H9 (cell line): ENCODE measurements at places on chromosomes 7 and 10. TPM values are rescaled to one million over a fixed set of nuclear protein-coding genes. Genes with fewer than 3 reads are reported as not detected.

HMX3 gene
- total RNA-seq, result 0.20 TPM in 1 of 2 replicates, not detected in the other

CFAP70 gene
- 0.24 and 0.26 TPM in 2 replicates for total RNA-seq

STAG3 gene
- 2.6 and 3.1 TPM in 2 replicates for total RNA-seq

MTERF1 gene
- 19.8 and 21.3 TPM in 2 replicates for total RNA-seq

WDFY4 gene
- total RNA-seq, result not detected in 2 replicates

SYT15B gene
- total RNA-seq, result 0.24 TPM in 1 of 2 replicates, not detected in the other

ZNF804B gene
- total RNA-seq, result not detected in 2 replicates

PLCE1 gene
- total RNA-seq, result 0.09 and 0.13 TPM in 2 replicates

A1CF gene
- total RNA-seq, result not detected in 2 replicates

GPRIN2 gene
- 10.1 and 10.5 TPM in 2 replicates for total RNA-seq

MMP21 gene
- total RNA-seq, result not detected in 2 replicates

CALML5 gene
- total RNA-seq, result not detected in 2 replicates

C7orf57 gene
- 0.35 TPM in 1 of 2 replicates, not detected in the other for total RNA-seq

DNA sequence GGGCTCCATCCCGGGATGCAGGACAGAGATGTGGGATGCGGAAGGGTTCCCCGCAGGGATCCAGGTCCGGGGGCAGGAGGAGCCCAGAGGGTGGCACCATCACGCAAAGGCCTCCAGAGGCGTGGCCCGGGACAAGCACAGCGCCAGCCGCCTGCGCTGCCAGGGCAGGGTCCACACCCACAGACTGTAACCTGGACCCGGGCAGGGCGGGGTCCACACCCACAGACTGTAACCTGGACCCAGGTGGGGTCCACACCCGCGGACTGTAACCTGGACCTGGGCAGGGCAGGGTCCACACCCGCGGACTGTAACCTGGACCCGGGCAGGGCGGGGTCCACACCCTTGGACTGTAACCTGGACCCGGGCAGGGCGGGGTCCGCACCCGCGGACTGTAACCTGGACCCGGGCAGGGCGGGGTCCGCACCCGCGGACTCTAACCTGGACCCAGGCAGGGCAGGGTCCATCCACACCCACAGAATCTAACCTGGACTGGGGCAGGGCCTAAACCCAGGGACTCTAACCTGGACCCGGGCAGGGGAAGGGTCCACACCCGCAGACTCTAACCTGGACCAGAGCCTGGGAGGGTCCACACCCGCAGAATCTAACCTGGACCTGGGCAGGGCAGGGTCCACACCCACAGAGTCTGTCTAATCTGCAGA, 37.5 kb upstream of the SUN1 start:
- H3K4me3 ChIP-seq, result no peak overlapping the region
- no peaks in the 10 kb centered on the region for H3K27me3 ChIP-seq
- no peak overlapping the region for H3K27ac ChIP-seq
- DNase-seq, result no peak
- no peaks in the 10 kb centered on the region for H3K4me1 ChIP-seq

DNA sequence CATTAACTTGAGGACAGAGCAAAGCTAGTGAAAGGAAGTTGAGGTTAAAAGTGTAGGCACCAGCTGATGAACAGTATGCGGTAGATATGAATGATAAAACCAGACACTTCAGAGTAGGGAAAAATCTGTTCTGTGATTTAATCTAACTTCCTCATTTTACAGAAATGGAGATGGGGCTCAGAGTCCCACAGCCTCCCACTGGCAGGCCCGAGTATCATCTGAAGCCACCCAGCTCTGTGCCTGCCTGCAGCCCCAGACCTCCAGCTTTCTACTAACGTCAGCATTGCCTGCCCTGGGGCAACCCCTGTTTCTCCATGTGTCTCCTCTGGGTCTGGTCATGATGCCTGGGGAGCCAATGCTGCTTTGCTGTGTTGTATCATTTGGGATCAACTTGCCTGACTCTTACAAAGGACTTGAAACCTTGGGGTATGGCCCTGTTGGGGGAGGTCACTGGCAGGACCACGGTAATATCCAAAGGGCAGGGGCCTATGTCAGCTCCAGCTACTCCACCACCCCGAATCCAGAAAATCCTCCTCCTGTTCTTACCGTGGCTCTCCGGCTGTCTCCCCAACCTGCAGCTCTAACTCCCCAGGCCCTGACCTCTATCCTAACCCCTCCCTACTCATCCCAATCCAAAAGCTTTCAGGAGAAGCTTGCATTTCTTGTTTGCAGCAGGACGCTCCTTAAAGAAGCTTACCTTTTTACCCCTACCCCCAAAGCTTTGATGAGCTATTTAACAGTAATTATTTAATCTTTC, 56.2 kb upstream of the NPY start:
- no peak overlapping the region for H3K27ac ChIP-seq
- H3K4me3 ChIP-seq, result no peak overlapping the region
- no peaks in the 10 kb centered on the region for H3K27me3 ChIP-seq
- H3K4me1 ChIP-seq, result peaks cover 6% of the 10 kb centered on the region; the same call in 1 of the 2 replicates
- DNase-seq, result no peak
- peaks cover 7% of the 10 kb centered on the region; the same call in 2 of the 3 replicates for H3K36me3 ChIP-seq

GRCh38 chr7:21367081-21367480, 60.8 kb upstream of the SP4 start:
- H3K36me3 ChIP-seq, result no peaks in the 10 kb centered on the region; the same call in 2 of the 3 replicates
- H3K27me3 ChIP-seq, result no peaks in the 10 kb centered on the region
- no peak for DNase-seq

GRCh38 chr10:90224791-90225566, 523.6 kb downstream of the KIF20B start:
- no peak overlapping the region for H3K27ac ChIP-seq
- no peak overlapping the region for H3K4me3 ChIP-seq
- H3K36me3 ChIP-seq, result no peaks in the 10 kb centered on the region; the same call in 2 of the 3 replicates

DNA sequence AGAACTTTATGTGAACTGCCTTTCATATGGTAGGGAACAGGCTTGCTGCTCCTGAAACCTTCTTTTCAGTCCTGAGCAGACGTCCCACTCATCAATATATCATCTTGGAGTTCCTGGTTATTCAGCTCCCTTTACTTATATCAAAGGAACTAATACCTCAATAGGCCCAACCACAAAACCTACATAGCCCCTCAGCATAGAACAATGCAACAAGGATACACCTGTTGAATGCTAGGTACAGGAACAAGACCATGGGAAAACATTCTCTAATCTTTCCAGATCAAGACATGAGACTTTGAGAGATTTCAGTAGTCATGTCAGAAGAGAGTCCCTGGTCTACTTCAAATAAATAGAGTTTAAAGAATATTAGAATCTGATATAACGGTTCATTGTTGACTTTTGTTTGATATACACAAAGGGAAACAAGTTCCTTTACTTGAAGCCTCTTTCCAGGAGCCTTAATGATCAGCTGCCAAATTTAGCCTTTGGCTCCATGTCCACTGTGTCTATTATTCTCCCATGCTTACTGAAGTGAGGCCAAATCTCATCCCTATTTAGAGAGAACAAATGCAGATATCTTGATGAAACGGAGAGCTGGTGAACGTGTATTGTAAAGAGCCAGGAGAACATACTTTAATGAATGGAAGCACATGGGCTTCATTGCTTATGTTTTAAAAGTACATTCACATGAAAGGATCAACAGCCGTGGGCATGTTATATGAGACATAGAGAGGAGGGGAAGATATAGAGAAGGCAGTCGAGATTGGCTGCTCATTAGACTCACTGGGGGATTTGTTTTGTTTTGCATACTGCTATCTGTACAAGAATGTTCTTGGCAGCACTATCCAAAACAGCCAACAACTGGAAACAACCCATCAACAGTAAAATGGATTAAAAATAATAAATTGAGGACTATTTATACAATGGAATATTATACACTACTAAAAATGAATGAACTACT, 9.5 kb downstream of the RHOBTB1 start:
- H3K36me3 ChIP-seq, result no peaks in the 10 kb centered on the region
- H3K4me3 ChIP-seq, result no peak overlapping the region
- H3K4me1 ChIP-seq, result no peaks in the 10 kb centered on the region
- no peaks in the 10 kb centered on the region for H3K27me3 ChIP-seq

DNA sequence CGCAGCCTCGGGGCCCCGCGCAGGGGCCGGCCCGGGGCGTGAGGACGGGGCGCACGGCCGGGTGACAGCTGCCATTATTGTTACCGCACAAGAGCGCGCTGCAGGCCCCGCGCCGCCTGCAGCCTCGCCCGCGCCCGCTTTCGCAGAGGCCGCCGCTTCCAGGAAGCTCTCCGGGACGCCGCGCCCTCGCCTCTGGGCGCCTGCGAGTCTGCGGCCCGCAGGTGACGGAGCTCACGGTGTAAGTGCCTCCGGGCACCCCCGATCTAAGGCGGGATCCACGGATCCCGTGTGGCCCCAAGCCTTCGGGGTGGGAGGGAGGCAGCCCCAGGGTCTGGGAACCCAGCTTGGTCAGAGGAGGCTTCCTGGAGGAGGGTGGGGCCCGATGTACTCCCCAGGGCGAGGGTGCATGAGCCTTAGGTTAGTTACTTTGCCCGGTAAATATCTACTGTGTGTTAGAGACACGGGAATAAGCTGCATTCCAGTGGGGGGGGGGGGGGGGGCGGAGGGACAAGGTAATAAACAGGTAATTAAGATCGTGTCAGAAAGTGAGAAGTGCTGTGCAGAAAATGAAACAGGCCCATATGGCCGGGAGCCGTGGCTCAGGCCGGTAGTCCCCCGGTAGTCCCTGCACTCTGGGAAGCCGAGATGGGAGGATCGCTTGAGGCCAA, 638 bp downstream of the IQCE start:
- no peaks in the 10 kb centered on the region for H3K27me3 ChIP-seq
- no peaks in the 10 kb centered on the region for H3K36me3 ChIP-seq
- DNase-seq, result no peak
- no peaks in the 10 kb centered on the region for H3K4me1 ChIP-seq
- no peak overlapping the region for H3K27ac ChIP-seq

- no peaks in the 10 kb centered on the region for H3K4me1 ChIP-seq
- no peak overlapping the region for H3K27ac ChIP-seq
- H3K36me3 ChIP-seq, result 0 out of 3 replicates have a peak, but pooled peaks cover 1% of the 10 kb centered on the region
- H3K4me3 ChIP-seq, result no peak overlapping the region
- H3K27me3 ChIP-seq, result no peaks in the 10 kb centered on the region
- DNase-seq, result no peak
These were observed 787.0 kb upstream of the C7orf33 start for GRCh38 chr7:147803606-147804005.

DNA sequence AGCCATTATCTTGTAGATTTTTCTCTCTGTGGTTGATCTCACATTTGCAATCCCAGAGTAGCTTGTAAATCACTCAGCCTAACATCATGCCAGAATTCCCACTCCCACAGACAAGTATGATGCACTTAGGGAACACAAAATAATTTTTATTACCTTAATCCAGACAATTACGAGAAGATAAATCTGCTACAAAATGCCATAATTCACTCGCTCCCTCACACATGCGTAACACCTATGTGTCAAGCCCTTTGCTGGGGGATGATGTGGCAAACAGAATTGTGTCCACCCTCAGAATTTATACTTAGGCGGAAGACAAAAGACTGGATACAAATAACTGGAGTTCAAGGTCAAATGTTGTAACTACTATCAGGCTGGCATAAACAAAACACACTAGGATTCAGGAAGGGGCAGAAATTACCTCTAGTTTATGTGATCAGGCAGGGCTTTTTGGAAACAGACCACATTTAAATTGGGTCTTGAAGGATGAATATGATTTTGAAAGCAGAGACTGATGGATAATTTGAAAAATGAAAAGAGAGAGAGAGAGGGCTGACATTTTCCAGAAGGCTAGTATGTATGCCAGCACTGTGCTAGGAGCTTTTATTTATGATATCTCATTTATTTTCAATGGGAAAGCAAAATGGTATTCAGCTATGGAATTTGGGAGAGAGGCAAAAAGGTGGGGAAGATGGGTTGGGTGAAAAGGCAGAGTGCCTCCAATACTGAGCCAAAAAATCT, 69.8 kb downstream of the DOCK4 start:
- no peaks in the 10 kb centered on the region for H3K36me3 ChIP-seq
- peaks cover 18% of the 10 kb centered on the region; the same call in 1 of the 2 replicates for H3K4me1 ChIP-seq
- no peak overlapping the region for H3K27ac ChIP-seq
- H3K27me3 ChIP-seq, result no peaks in the 10 kb centered on the region
- DNase-seq, result no peak

DNA sequence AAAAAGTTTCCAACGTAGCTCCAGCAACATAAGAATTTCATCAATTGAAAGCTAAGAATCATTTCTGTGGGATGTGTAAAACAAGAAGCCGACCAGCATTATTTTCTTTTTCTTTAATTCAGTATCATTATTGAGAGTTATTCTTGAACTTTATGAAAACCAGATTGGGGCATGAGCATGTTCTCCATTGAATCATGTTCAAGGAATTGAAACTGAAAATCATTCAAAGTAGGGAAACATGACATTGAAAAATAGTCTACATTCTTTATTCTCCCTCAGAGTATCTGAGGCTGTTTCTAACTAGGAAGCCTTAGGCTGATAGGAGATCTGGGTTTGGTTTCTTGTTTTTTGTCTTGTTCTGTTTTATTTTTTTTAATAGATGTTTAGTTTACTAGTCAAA, 253.7 kb downstream of the DYNC1I1 start:
- DNase-seq, result no peak
- no peaks in the 10 kb centered on the region for H3K36me3 ChIP-seq
- no peak overlapping the region for H3K4me3 ChIP-seq
- H3K27ac ChIP-seq, result no peak overlapping the region

DNA sequence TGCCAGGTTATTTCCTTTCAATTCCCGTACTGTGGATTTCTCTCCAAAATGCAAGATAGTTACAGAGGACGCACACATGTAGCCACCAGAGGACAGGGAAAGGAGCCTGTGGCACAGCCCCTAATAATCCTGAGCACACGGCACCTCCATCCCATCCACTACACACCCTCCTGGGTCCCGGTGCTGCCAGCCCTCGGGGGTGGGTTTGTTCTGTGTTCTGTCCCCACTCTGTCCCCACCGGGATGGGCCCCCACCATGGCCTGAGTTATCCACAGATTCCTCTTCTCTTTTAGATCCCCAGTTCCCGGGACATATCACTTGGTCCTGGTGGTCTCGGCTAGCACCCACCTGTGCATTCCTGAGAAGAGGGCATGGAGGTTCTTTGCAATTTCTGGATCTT, 196.9 kb upstream of the PPP2R2D start:
- H3K4me3 ChIP-seq, result no peak overlapping the region
- H3K4me1 ChIP-seq, result no peaks in the 10 kb centered on the region
- DNase-seq, result no peak
- no peaks in the 10 kb centered on the region for H3K27me3 ChIP-seq

GRCh38 chr7:122965306-122965705, 30.2 kb downstream of the TAS2R16 start:
- no peak for DNase-seq
- H3K27me3 ChIP-seq, result no peaks in the 10 kb centered on the region
- no peak overlapping the region for H3K4me3 ChIP-seq
- H3K4me1 ChIP-seq, result no peaks in the 10 kb centered on the region
- H3K27ac ChIP-seq, result no peak overlapping the region

DNA sequence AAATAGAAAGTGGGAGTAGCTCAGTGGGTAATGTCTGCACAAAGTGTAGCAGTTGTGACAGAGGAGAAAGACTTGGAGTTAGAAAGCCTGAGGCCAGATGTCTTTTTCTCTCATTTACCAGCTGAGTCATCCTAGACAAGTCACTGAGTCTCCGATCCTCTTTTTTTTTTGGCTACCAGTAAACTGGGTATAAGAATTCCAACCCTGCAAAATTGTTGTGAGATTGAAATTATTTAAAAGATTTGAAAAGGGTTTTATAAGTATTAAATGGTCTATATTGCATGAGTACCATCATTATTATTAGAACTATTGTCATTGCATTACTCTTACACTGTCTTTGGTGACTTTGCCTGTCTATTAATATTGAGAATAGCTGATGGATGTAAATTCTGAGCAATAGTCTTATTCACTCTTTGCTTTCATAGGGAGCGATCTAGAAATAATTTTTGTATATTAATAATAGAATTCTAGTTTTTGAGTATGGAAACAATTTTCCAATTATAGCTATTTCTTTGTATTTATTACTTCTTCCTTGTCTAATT, 74.0 kb downstream of the ARID5B start:
- no peaks in the 10 kb centered on the region for H3K27me3 ChIP-seq
- DNase-seq, result no peak
- H3K36me3 ChIP-seq, result no peaks in the 10 kb centered on the region
- no peak overlapping the region for H3K4me3 ChIP-seq
- H3K4me1 ChIP-seq, result no peaks in the 10 kb centered on the region; the same call in 1 of the 2 replicates
